ENCODE measurements at places on chromosomes 11 and 22. TPM values are rescaled to one million over a fixed set of nuclear protein-coding genes. Genes with fewer than 3 reads are reported as not detected.

GRCh38 chr11:77054084-77054483 lies 12.7 kb upstream of the CAPN5 start:
- DNase-seq, result no peak

- DNase-seq, result no peak
These were observed 8.4 kb upstream of the SLC15A3 start for GRCh38 chr11:60960405-60960804.

- DNase-seq, result peak; percentile 58
These were observed 52.8 kb upstream of the TENM4 start for GRCh38 chr11:79493555-79494171.

The HBE1 gene
- polyA plus RNA-seq, result 2.4 TPM

The CABP4 gene
- 0.55 TPM for polyA plus RNA-seq
